Frontal cortex (tissue), 4 donors: ENCODE measurements at places on chromosomes 1 and 21.

- DNase-seq, result no peak
Observed at GRCh38 chr1:45403298-45403697, 63.1 kb upstream of the MUTYH start.

DNA sequence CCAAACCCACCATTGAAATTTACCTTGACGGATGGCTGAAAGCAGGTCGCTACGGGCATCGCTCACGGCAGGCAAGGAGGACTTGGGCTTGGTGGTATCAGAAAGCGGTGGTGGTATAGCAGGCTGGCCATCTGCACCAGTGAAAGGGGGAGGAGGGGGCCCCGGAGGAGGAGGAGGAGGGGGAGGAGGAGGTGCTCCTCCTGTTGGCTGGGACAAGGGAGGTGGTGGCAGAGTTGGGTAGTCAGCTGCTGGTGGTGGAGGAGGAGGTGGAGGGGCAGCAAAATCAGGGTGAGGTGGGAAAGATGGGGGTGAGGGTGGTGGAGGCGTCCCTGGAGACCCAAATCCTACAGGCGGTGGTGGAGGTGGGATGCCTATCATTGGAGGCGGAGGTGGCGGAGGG is 17.2 kb downstream of the GPR3 start:
- DNase-seq, result no peak

- DNase-seq, result no peak
Observed at GRCh38 chr1:23425193-23425494, 596 bp upstream of the TCEA3 start.

- no peak for DNase-seq
Observed at GRCh38 chr1:150720098-150720497, 597 bp downstream of the HORMAD1 start.

GRCh38 chr1:115593365-115594259 is 48.2 kb upstream of the VANGL1 start:
- DNase-seq, result no peak

GRCh38 chr1:20491866-20492265 is 5.9 kb upstream of the CAMK2N1 start:
- no peak for DNase-seq

- no peak for DNase-seq
Observed at GRCh38 chr1:3368059-3368458, 86.4 kb upstream of the ARHGEF16 start.

GRCh38 chr1:225888289-225888897 is 553 bp downstream of the LEFTY1 start:
- DNase-seq, result no peak

GRCh38 chr1:8120693-8121260 is 94.7 kb upstream of the ERRFI1 start:
- no peak for DNase-seq

DNA sequence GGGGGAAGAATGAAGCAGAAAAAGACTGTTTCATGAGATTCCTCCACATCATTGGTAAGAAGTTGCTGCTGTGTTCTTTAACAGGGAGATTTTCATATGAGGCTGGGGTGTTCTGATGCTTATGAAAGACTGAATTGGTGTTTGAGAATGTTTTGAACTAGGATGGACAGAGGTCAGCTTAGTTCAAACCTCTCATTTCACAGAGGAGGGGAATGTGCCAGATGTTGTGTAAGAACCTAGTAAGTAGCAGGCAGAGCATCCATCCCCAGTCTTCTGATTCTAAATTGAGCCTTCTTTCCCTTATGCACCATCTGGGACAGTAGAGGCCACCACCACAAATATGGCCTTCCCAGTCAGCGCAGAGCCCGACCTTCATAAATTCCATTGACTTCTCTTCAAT is 43.7 kb downstream of the SAMD13 start:
- no peak for DNase-seq

DNA sequence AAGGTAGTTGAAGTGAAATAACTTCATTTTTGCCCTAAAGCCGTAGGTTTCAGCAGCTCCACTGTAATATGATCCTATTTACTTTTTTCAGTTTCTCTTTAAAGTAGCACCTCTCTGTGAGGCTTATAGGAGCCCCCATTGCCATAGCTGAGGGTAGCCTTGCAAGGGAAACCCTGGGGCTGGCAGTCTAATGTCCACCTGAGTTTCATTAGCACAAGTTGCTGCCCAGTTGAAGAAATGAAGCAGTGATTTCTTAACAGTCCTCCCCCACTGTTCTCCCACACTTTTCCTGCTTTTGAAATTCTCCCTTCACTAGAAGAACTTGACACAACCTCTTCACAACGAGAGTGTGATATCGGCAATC is 1.5 kb downstream of the HMCN1 start:
- no peak for DNase-seq

GRCh38 chr1:983798-984475 is 2.0 kb upstream of the PERM1 start:
- no peak for DNase-seq

DNA sequence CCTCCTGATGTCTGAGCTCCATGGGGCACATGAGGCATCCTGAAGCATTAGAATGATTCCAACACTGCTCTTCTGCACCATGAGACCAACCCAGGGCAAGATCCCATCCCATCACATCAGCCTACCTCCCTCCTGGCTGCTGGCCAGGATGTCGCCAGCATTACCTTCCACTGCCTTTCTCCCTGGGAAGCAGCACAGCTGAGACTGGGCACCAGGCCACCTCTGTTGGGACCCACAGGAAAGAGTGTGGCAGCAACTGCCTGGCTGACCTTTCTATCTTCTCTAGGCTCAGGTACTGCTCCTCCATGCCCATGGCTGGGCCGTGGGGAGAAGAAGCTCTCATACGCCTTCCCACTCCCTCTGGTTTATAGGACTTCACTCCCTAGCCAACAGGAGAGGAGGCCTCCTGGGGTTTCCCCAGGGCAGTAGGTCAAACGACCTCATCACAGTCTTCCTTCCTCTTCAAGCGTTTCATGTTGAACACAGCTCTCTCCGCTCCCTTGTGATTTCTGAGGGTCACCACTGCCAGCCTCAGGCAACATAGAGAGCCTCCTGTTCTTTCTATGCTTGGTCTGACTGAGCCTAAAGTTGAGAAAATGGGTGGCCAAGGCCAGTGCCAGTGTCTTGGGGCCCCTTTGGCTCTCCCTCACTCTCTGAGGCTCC is 11.1 kb upstream of the RASSF5 start:
- DNase-seq, result no peak

DNA sequence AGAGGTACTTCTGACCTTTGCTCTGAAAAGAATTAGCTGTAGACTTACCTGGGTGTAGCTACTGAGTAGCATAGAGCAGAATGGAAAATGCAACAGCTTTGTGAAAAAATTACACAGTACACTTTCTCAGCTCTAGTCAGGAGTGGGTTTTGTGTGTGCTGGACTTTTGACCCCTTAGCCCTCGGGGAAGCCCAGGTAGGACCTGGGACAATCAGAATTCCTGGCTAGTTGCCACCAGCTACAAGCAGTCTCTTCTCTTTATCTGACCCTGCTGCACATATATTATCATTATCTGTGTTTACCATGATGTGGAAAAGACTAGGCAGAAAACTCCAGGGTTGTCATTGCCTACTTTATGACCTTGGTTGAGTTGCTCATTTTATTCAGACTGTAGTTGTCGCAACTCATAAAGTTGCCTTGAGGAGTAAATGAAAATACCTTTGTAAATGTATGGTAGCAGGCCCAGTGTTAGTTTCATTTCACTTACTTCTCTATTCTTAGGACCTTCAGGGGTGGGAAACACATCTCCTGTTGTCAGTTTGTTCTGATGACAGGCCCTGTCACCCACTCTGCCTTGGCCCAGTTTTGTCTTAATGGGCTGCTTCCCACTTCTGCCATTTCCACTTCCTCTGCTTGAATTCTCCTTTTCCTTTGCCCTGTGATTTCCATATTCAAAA is 5.4 kb downstream of the NEK7 start:
- DNase-seq, result no peak
